H7 (cell line): ENCODE measurements at places on chromosomes 3 and 15. TPM values are rescaled to one million over a fixed set of nuclear protein-coding genes. Genes with fewer than 3 reads are reported as not detected.

Gene HTR3E
- not detected in 2 replicates for total RNA-seq

Gene GRM7
- 0.14 and 0.70 TPM in 2 replicates for total RNA-seq

Gene MKRN2OS
- total RNA-seq: not detected in 2 replicates

Gene CHD2
- total RNA-seq: 29.7 and 35.5 TPM in 2 replicates

Gene CCDC39
- 0.07 TPM in 1 of 2 replicates, not detected in the other for total RNA-seq

Gene GPR62
- 0.14 TPM in 1 of 2 replicates, not detected in the other for total RNA-seq

Gene C2CD4B
- 0.07 and 0.31 TPM in 2 replicates for total RNA-seq

Gene CAMKV
- 38.6 and 46.8 TPM in 2 replicates for total RNA-seq

Gene SLC35G2
- total RNA-seq: 6.7 and 7.2 TPM in 2 replicates

Gene IGSF10
- total RNA-seq: 0.04 and 0.21 TPM in 2 replicates

Gene LRRC28
- total RNA-seq: 25.0 and 26.8 TPM in 2 replicates

Gene NAALADL2
- total RNA-seq: 0.14 and 1.3 TPM in 2 replicates

Gene ROPN1B
- total RNA-seq: 0.41 TPM in 1 of 2 replicates, not detected in the other

Gene GCHFR
- total RNA-seq: 58.3 and 60.9 TPM in 2 replicates

Gene TAGLN3
- total RNA-seq: 3.5 and 4.5 TPM in 2 replicates

Gene DNAH1
- 0.48 and 2.0 TPM in 2 replicates for total RNA-seq

Gene SKOR1
- 0.11 TPM in 1 of 2 replicates, not detected in the other for total RNA-seq

Gene PLD1
- 2.3 and 2.7 TPM in 2 replicates for total RNA-seq

Gene TMEM266
- total RNA-seq: 5.4 and 6.3 TPM in 2 replicates

Gene GRK7
- 0.04 TPM in 1 of 2 replicates, not detected in the other for total RNA-seq

Gene CYP8B1
- total RNA-seq: not detected in 2 replicates
